ENCODE measurements at places on chromosomes 11 and 22. TPM values are rescaled to one million over a fixed set of nuclear protein-coding genes. Genes with fewer than 3 reads are reported as not detected.
A peak's percentile ranks its signal among the peaks of the same experiment; 100 is the strongest.

DNA sequence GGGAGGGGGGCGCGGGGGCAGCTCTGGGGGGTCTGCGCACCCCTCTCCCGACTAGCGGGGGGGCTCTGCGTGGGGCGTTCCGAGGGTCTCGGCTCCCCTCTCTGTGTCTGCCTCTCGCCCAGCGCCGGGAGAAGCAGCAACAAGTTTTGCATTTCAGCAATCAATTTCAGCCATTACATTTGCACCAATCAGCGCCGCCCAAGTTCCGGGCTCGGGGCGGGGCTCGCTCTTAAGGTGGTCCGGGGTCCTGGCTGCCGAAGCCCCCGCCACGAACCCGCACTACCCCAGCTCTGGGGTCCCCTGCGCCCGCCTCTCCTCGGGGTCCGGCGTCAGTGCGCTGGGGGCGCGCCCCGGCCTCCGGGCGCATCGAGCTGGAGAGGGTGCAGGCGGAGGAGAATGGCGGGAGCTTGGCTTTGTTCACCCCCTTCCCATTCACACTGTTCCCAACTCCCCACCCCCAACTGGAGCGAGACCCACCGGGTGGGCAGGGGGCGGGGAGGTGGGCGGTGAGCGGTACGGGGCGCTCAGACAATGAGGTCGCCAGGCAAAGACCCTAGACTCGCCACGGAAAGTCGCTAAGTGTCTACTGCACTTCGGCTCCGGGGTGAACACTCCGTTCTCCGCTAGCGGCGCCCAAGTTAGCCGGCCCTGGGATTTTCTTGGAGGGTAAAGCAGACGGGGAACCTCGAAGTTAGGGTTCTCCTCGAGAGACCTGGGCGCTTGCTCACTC is at the start of gene MN1:
Gene MN1 (minus strand): TSS at position 141 of the 730 bp plus-strand sequence. CDS start 1,213 bp downstream, outside the sequence.
- DNase-seq = peak; percentile 57
- H3K27ac ChIP-seq = no peak within 1 kb of the TSS
- no peaks in the 10 kb centered on the region for H3K36me3 ChIP-seq
- peaks cover 8% of the 10 kb centered on the region for H3K4me1 ChIP-seq

Gene APOA4
- total RNA-seq = not detected

DNA sequence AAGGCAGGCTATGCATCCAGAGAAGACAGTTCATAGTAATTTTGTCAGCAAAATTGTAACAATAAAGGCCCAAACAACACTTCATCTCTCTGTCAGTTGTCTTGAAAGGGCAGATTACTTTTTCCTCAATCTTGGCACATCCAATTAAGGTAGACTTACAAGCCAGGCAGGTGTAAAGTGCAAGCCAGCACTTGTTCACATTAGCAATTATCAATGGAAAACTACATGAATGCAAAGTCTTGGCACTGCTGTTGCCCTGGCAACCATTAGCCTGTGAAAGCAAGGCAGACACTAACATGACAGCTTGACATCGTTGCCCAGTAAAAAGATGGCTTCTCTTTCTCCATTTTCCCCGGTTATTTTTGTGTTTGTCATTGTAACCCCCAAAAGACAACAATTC is 677.2 kb upstream of the TENM4 start:
- no peak for DNase-seq
- H3K27ac ChIP-seq = no peak overlapping the region
- no peaks in the 10 kb centered on the region for H3K27me3 ChIP-seq
- H3K4me1 ChIP-seq = no peaks in the 10 kb centered on the region

Gene APOBEC3A
- total RNA-seq = not detected

GRCh38 chr11:109707411-109707810 is 285.4 kb downstream of the C11orf87 start:
- DNase-seq = no peak
- H3K4me1 ChIP-seq = no peaks in the 10 kb centered on the region
- H3K27me3 ChIP-seq = peaks cover 7% of the 10 kb centered on the region
- H3K4me3 ChIP-seq = no peak overlapping the region

Gene INS
- total RNA-seq = not detected

Gene JHY
- 3.2 TPM for total RNA-seq

Gene FOXRED2
- 15.7 TPM for total RNA-seq

Gene MRGPRE
- not detected for total RNA-seq

GRCh38 chr11:115458877-115459276 is 45.3 kb downstream of the CADM1 start:
- H3K27ac ChIP-seq = no peak overlapping the region
- H3K27me3 ChIP-seq = no peaks in the 10 kb centered on the region
- DNase-seq = no peak
- H3K4me3 ChIP-seq = no peak overlapping the region

GRCh38 chr22:46583571-46583970 is 36.6 kb upstream of the GRAMD4 start:
- H3K27ac ChIP-seq = no peak overlapping the region
- peaks cover 37% of the 10 kb centered on the region for H3K4me1 ChIP-seq
- no peaks in the 10 kb centered on the region for H3K36me3 ChIP-seq
- DNase-seq = no peak

- H3K36me3 ChIP-seq = peaks cover 18% of the 10 kb centered on the region
- H3K27me3 ChIP-seq = no peaks in the 10 kb centered on the region
Measured at GRCh38 chr11:794766-795633, 3.1 kb downstream of the SLC25A22 start.

- no peak overlapping the region for H3K27ac ChIP-seq
- no peaks in the 10 kb centered on the region for H3K36me3 ChIP-seq
- peaks cover 4% of the 10 kb centered on the region for H3K27me3 ChIP-seq
- no peak overlapping the region for H3K4me3 ChIP-seq
- H3K4me1 ChIP-seq = no peaks in the 10 kb centered on the region
Measured at GRCh38 chr22:35582861-35583670, 34.1 kb downstream of the MB start.

Data from activated CD4-positive, alpha-beta T cell treated with anti-CD3 and anti-CD28 coated beads for 36 hours (primary cell).